ENCODE measurements at places on chromosomes 7 and 10. TPM values are rescaled to one million over a fixed set of nuclear protein-coding genes. Genes with fewer than 3 reads are reported as not detected.

Gene RPEL1
- total RNA-seq = not detected

DNA sequence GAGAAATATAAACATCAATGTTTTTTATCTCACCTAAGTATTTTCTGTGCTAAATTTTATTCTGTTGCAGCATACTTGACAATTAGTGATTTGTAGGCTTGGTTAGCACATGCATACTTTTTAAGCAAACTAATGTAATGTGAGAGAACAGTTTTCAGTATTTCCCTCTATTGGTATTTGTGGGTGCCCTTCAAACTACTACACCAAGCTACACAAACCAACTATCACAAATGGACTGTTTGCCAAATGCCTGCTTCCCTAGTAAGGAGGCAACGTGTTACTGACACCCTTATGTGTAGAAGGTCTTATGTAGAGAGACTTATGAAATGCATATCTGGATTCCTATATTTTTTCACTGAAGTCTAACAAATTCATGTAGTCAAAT is 98.4 kb upstream of the FZD1 start:
- DNase-seq = no peak

DNA sequence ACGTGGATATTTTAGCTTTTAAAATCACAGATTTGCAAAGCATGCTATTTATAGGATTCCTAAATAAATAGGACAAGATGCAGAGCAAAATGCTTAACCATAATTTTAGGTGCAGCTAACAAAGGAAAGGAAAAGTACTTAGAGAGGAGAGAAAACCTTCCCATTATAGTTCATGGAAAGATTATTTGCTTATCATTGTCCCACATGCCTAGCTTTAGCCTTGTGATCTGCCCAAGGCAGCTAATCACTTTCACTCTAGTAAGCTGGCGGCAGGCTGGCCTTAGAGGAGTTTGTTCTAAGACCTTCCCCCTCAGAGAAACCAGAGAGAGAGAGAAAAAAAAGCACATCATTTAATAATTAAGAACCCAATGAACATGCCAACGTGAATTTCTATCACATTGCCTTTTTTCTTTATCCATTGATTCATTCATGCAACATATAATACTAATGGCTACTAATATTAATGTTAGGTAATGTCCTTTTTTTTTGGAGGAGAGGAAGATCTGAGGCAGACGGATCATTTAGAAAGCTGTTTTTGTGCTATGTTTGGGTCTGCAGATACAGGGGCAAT is 274.6 kb downstream of the ARL4A start:
- DNase-seq = no peak

DNA sequence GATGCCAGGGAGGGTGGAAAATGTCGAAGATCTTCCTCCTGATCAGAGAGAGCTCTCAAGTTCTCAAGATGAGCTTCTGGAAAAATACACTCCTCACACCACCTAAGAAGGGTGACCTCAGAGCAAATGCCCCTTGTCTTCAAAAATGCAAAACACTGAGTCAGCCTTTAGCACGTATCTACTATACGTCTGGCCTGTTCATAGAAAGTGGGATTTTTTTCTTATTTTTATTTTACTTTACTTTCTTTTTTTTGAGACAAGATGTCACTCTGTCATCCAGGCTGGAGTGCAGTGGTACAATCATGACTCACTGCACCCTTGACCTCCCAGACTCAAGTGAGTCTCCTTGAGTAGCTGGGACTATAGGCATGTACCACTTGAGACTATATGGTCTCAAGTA is 57.1 kb downstream of the AFAP1L2 start:
- DNase-seq = no peak

Gene MET
- 22.8 TPM for total RNA-seq

All from mesothelial cell of epicardium (in vitro differentiated cells).